ENCODE measurements at places on chromosomes 2 and 18. TPM values are rescaled to one million over a fixed set of nuclear protein-coding genes. Genes with fewer than 3 reads are reported as not detected.
A peak's percentile ranks its signal among the peaks of the same experiment; 100 is the strongest.

DNA sequence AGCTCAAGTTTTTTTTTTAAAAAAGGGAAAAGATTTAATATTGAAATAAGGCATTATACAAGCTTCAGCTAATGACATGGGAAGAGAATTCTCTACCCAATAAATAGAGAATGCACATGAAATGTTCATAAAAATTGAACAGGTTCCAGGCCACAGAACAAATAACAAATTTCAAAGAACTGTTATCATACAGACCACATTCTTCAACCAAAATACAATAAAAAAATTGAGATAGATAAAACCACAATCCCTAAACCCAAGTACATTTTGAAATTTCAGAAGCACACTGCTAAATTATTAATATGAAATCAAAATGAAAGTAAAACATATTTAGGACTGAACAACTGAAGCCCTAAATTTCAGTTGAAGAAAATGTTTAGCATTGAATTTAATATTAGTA is 89.6 kb downstream of the BCL2 start:
- H3K4me3 ChIP-seq, result peak overlapping the region; percentile 47
- no peak for DNase-seq
- H3K36me3 ChIP-seq, result no peaks in the 10 kb centered on the region
- no peak overlapping the region for H3K27ac ChIP-seq
- H3K27me3 ChIP-seq, result no peaks in the 10 kb centered on the region
- peaks cover 24% of the 10 kb centered on the region for H3K4me1 ChIP-seq

C1GALT1C1L gene
- not detected for total RNA-seq

GRCh38 chr2:10579876-10580514 is 109.8 kb downstream of the NOL10 start:
- no peak overlapping the region for H3K4me3 ChIP-seq
- peaks cover 22% of the 10 kb centered on the region for H3K36me3 ChIP-seq
- no peaks in the 10 kb centered on the region for H3K27me3 ChIP-seq
- no peak for DNase-seq
- H3K27ac ChIP-seq, result no peak overlapping the region

DNA sequence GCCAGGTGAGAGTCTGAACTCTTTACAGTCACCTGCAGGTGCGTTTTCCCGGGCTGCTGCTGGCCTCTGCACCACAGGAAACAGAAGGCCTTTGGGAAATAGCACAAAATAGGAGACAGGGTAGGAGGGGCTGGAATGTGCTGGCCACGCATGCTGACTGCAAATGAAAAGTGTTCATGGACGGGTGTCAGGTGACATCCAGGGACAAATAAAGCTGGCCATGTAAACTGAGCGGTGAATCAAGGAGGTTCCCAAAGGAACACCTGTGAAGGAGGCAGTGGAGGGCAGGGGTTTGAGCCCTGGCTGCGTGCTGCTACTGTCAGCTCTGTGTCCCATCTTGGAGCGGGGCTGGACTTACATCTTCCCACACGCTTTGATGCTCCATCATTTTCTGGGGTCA is 42.4 kb upstream of the GBX2 start:
- no peak overlapping the region for H3K27ac ChIP-seq
- H3K4me3 ChIP-seq, result no peak overlapping the region
- DNase-seq, result no peak
- no peaks in the 10 kb centered on the region for H3K4me1 ChIP-seq

DNA sequence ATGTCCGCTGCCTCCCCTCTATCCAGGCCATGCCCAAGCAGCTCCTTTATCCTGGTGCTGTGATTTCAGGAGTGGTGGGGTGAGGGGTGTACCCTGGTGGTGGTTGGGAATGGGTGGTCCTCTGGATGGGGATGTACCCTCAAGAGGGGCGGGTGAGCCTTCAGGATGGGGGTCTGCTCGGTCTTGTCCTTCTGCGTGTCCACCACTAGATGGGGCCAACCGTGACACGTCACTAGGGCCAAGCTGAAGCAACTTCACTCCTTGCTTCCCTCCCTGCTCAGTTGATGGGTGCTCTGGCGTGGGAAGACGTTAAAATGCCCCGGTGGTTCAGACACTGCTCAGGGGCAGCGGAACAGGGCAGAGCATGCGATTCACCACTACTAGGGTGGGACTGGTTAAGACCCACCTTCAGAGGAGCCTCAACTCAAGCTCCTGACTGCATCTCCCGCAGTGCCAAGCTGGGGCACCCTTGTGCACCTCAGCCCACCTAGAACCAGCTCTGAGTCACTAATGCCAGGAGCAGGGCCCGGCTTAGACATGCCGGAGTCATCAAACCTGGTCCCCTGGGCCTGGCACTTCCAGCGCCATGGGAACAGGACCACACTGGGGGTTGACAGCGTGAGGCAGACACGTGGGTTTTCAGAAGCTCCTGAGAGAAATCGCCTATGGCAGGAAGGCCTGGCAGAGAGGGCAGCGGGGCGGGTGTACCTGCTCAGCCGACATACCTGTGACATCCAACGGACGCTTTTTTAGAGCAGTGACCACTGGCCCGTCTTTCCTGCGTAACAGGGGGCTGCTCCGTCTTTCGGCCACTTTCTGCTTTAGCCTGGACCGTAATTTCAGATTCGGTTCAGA is 256.7 kb downstream of the HDAC4 start:
- no peaks in the 10 kb centered on the region for H3K27me3 ChIP-seq
- H3K36me3 ChIP-seq, result peaks cover 16% of the 10 kb centered on the region
- H3K4me1 ChIP-seq, result peaks cover 5% of the 10 kb centered on the region
- no peak overlapping the region for H3K27ac ChIP-seq

GRCh38 chr2:222504719-222505118 is 80.4 kb downstream of the SGPP2 start:
- H3K27me3 ChIP-seq, result no peaks in the 10 kb centered on the region
- H3K27ac ChIP-seq, result no peak overlapping the region
- no peaks in the 10 kb centered on the region for H3K36me3 ChIP-seq
- no peak overlapping the region for H3K4me3 ChIP-seq
- no peaks in the 10 kb centered on the region for H3K4me1 ChIP-seq

DNA sequence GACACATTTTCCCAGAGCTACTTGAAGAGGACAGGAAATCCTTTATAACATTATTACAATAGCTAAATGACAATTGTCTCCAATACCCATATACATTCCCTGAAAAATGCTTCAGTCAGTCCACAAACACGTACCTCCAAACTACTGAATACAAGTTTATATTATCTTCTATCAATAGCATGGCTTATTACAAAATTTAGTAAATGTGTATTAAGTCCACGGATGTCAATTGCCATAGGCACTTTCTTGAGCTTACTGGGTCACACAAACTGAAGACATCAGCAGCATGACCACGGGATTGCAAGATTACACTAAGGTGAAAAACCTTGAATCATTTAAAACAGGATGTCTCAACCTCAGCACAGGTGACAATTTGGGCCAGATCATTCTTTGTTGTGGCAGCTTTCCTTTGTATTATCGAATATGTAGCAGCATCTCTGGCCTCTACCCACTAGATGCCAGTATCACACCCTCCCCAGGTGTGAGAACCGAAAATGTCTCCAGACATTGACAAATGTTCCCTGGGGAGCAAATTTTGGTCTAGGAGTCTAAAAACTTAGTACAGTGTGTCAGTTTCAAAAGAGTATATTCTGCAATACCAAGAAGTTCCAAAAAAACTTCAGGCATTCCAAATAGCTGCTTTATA is 1.4 kb downstream of the MBD2 start:
- no peaks in the 10 kb centered on the region for H3K36me3 ChIP-seq
- peak overlapping the region; percentile 84 for H3K4me3 ChIP-seq
- H3K27ac ChIP-seq, result no peak overlapping the region
- H3K4me1 ChIP-seq, result peaks cover 31% of the 10 kb centered on the region
- H3K27me3 ChIP-seq, result no peaks in the 10 kb centered on the region
- DNase-seq, result no peak

DNA sequence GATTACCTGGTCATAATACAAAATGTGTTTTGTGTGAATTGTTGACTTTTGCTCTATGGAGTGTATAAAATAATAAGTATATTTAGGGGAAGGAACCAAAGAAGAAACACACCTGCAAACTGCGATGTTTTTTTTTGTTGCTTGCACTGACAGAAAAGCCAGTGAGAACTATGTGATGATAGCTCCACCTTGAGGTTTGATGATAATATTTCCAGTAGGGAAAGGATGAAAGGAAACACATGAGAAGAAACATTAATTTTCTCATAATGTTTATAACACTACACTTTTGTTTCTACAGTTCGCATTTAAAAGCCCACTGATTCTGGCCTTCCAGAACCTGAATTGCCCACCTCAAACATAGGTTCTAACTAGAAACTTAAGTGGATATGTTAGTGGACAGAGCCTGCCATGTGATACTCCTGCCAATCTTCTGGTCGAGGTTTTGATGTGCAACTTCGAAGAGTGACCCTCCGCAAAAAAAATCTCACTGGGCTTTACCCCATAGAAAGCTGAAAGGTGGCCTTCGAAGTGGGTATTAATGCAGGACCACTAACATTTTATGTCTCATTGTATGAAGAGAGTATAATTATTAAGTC is 476.4 kb upstream of the SPHKAP start:
- no peaks in the 10 kb centered on the region for H3K27me3 ChIP-seq
- no peak for DNase-seq
- H3K27ac ChIP-seq, result no peak overlapping the region
- H3K4me3 ChIP-seq, result no peak overlapping the region
- peaks cover 15% of the 10 kb centered on the region for H3K4me1 ChIP-seq

- peak overlapping the region; percentile 37 for H3K27ac ChIP-seq
- peaks cover 7% of the 10 kb centered on the region for H3K36me3 ChIP-seq
- H3K4me3 ChIP-seq, result no peak overlapping the region
- no peak for DNase-seq
These were observed 84.6 kb downstream of the DNMT3A start for GRCh38 chr2:25257032-25257552.

GRCh38 chr2:147826278-147827087 is 18.3 kb upstream of the ACVR2A start:
- no peaks in the 10 kb centered on the region for H3K4me1 ChIP-seq
- no peaks in the 10 kb centered on the region for H3K36me3 ChIP-seq
- no peak overlapping the region for H3K4me3 ChIP-seq
- H3K27me3 ChIP-seq, result no peaks in the 10 kb centered on the region

GALNT13 gene
- 30.1 TPM for total RNA-seq

- H3K27ac ChIP-seq, result peak overlapping the region; percentile 75
- H3K36me3 ChIP-seq, result no peaks in the 10 kb centered on the region
- no peak for DNase-seq
- H3K27me3 ChIP-seq, result no peaks in the 10 kb centered on the region
These were observed 72.7 kb downstream of the SH3RF3 start for GRCh38 chr2:109201465-109202327.

DNA sequence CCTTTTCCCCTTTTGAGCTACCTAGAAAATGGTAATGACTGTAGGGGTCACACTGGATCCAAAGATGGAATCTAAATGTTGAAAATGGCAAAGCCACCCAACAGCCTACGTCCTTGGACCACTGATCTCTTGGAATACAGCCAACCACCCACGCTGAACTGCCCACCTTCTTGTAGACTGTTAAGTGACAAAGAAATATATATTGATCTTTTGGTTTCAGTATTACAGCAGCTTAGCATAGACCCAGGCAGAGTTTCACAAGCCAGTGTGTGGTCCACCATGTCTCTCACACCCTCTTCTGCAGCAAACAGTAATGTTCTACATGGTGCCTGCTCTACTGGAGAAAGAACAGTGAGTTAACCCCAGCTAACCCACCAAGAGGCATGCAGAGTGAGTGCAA is 20.2 kb downstream of the CACNB4 start:
- no peaks in the 10 kb centered on the region for H3K27me3 ChIP-seq
- no peaks in the 10 kb centered on the region for H3K4me1 ChIP-seq
- no peak for DNase-seq
- H3K36me3 ChIP-seq, result no peaks in the 10 kb centered on the region

SLC23A3 gene
- total RNA-seq, result 3.4 TPM

CCDC141 gene
- 4.8 TPM for total RNA-seq

Data from thoracic aorta (tissue), 2 donors.